ENCODE measurements at places on chromosomes 6 and 20.
A peak's percentile ranks its signal among the peaks of the same experiment; 100 is the strongest.

- no peak for DNase-seq
Observed at GRCh38 chr6:90365565-90366219, 69.0 kb upstream of the BACH2 start.

DNA sequence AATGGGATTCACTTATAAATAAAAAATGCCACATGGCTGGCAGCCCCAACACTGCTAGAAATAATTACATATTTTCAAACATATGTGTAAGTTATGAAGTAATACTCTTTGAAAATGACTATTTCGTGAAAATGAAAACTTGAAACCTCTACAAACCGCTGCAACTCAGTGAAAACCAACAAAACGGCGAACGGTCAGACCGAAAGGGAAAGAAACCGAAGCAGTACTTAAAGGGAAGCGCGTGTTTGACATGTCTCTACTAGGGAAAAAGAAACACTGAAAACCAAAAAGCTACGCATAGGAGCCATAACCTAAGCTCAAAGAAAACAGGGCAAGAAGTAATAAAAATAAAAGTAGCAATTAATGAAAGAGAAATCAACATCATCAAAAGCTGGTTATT, 121.0 kb upstream of the GGTLC1 start:
- no peak for DNase-seq

- DNase-seq = no peak
Observed at GRCh38 chr20:44610313-44610962, 28.1 kb downstream of the PKIG start.

DNA sequence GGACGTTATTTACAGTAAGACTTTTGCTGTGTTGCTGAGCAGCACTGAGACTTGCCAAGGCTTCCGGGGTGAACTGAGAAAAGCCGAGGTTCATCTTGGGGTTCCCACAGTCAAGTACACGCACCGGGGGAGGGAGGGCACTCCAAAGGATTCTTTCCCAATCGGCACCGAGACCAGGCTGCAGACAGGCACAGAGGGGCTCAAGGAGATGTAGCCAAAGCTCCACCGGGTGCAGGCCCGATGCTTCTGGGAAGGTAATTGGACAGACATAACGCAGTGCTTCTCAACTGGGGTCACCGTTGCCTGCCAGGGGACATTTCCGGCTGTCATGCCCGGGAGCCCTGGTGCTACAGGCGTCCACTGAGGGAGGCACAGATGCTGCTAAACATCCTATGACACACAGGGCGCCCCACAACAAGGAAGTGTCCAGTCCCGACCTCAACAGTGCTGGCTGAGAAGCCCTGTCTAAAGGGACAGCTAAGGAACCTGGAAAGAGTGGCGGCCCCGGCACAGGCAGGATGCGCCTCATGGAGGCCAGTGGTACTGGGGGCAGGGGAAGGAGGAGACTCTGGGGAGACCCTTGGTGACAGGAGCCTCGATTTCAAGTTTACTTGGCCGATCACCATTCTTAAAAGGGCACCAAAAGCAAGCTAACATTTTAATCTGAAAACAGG, 92.9 kb downstream of the RAMACL start:
- no peak for DNase-seq

- no peak for DNase-seq
Observed at GRCh38 chr6:130852844-130853554, 25.8 kb downstream of the SMLR1 start.

DNA sequence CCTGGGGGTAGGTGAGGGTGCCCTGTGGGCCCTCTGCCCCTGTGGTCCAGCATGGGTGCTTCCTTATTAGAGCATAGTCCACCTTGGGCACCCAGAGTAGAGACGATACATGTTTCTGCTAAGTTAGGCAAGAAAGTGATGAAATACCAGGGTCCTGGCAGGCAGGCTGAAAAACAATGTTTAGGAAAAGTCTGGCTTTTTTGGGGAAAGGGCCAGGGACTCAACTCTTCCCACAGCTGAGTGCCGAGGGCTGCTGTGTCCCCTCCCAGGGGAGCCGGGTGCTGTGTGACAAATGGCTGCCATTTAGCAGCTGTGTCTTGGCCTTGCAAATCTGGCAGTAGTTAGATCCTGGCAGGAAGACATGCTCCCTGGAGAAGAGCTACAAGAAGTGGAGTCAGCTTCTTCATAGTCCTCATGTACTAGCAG, 61.5 kb downstream of the RREB1 start:
- peak; percentile 44 for DNase-seq

DNA sequence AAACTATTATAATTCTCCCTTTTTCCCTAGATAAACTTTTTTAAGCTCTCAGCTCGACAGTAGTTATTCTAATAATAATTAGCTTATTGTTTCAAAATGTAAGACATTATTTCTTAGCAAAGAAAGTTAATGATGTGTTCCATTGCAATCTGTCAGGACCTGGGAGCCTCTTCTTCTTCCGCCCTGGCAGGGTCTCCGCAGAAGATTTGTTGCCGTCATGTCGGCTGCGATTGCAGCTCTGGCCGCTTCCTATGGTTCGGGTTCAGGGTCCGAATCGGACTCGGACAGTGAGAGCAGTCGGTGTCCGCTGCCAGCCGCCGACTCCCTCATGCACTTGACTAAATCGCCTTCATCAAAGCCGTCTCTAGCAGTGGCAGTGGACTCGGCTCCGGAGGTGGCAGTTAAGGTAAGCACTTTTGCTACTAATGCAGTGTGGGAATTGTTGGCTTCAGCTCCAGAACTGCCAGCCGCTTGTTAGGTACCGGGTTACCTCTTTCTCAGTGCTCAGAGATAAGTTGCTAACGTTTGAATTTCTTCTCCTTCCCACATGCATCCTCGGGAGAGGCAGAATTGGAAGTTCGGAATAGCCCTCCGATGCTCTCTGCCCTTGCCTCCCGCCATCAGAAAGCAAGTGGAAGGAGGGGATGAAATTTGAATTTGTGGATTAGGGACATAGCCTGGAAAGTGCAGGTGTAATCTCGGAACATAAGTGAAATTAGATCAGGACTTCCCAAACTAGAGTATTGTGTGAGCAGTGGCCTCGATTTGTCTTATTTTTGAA, at the start of gene CDC40:
Gene CDC40, plus strand, starts transcription at position 200 of the 781 bp plus-strand sequence. Its CDS starts 18 bp downstream, at position 218.
- peak; percentile 83 for DNase-seq

GRCh38 chr6:110876806-110877564, 2.4 kb downstream of the AMD1 start:
- DNase-seq = no peak

DNA sequence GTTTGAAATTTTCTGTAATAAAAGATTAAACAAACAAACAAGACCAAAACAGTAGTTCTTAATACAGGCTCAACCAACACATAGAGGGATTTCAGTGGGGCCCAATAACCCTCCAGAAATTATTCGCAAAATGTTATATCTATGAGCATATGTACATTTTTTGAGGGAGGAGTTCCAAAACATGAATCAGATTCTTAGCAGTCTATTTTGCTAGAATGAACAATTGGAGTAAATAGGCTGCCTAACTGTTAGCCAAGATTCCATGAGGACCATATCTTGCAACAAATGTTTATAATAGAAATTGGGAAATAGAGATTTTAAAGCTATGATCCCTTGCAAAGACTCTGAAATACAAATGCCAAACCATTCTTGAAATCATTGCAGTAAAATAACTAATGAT, 186.3 kb downstream of the AKAP7 start:
- no peak for DNase-seq

GRCh38 chr6:37913210-37913609, 93.7 kb downstream of the ZFAND3 start:
- no peak for DNase-seq

- DNase-seq = no peak
Observed at GRCh38 chr6:112980676-112981075, 633.5 kb downstream of the RFPL4B start.

- DNase-seq = no peak
Observed at GRCh38 chr20:50092436-50092835, 20.5 kb downstream of the UBE2V1 start.

GRCh38 chr6:100899202-100899601, 18.1 kb upstream of the ASCC3 start:
- no peak for DNase-seq

- DNase-seq = no peak
Observed at GRCh38 chr20:20375862-20376261, 8.0 kb downstream of the INSM1 start.

- DNase-seq = no peak
Observed at GRCh38 chr6:52284131-52284459, 447 bp downstream of the MCM3 start.

DNA sequence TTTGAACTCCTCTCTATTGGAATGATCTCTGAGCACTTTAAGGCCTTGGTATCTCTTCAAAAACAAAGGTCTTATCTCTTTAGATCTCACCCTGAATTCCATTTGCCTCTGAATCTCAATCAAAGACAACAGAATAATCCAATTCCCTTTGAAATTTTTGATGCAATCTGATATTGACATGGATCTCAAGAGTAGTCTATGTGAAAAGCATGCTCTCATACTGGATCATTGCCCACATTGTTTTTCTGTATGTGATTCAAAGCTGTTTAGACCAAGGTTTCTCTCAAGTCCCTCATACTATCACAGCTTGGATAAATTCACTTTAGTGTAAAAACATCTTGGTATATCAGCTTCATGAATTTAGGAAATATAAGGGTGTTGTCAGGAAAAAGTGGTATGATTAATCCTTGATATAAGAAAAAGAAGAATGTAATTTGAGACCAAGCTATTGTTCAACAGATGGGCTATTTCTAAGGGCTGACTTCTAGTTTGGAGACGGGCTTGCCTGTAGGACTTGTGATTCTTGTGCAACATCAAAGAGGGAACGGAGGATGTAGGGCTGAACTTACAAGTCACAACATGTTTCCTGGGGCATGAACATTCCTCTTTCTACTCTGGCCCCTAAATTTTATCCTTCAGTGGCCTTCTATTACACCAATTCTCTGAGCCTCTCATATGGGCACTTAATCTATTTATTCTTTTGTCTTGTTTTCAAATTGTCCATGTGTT, 77.9 kb upstream of the CITED2 start:
- no peak for DNase-seq

GRCh38 chr6:133359256-133359655, 118.1 kb downstream of the EYA4 start:
- DNase-seq = no peak

- DNase-seq = no peak
Observed at GRCh38 chr20:8304124-8304816, 172.2 kb downstream of the PLCB1 start.

DNA sequence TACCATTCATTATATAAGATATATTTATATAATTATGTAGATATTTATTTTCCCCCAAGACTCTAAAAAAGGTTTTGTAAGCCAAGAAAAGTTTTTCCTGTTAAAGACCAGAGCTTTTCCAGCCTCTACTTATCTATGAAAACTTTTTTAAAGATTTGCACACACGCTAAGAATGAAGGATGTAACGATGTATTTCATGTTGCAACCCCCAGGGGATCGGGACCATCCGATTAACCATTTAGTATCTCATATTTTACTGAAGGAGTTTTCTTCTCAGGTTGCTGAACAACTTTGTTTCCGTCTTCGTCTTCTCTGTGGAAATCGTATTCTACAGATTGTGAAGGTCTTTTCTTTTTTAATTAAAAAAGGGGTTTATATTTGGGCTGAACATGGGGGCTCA, 70.0 kb upstream of the SASH1 start:
- DNase-seq = no peak

- no peak for DNase-seq
Observed at GRCh38 chr20:35021063-35021462, 65.4 kb downstream of the MYH7B start.

DNA sequence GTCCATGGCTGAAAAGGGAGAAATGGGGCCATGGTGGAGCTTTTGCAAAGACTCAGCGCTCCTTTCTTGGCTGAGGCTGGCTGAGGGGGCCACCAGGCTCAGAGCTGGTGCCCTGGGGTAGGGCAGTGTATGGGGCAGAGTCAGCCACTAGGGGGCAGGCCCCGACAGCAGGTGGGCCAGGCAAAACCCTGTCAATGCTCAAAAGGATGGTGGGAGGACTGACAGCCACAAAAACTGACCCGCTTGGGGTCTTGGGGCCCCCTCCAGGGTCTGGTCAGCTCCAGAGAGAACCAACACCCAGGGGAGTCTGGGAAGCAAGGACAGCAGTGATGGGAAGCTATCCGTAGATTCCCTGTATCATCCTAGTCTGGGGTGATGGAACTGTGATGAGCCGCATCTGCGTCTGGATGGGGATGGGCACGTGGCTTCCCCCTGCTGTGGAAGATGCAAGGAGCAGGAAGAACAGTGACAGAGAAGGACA, 306.9 kb downstream of the DHX35 start:
- DNase-seq = peak; percentile 68

- no peak for DNase-seq
Observed at GRCh38 chr6:56986611-56987010, 31.7 kb downstream of the BEND6 start.

- DNase-seq = no peak
Observed at GRCh38 chr6:151589667-151590066, 95.8 kb downstream of the CCDC170 start.

All from activated CD8-positive, alpha-beta memory T cell treated with anti-CD3 and anti-CD28 coated beads for 24 hours (primary cell).